ENCODE measurements at places on chromosomes 12 and 14.

- DNase-seq, result peak; percentile 33
Measured at GRCh38 chr14:25041484-25041883, 8.5 kb downstream of the STXBP6 start.

DNA sequence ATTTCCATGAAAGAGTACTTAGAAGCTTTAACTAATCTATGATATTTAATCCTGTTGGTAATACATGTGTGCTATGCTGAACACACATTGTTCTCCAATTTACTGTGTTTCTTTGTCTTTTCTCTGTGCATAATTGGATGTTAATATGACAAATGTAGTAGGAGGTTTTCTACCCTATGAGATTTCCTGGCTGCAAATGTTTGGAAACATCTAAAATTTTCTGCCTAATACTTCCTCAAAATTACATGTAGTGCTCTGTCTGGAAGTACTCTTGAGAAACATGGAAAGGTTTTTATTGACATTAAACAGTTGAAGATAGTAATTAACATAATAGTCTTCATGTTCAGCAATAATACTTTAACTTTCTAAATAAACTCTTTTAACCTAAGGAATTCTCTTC lies 213.0 kb downstream of the KITLG start:
- DNase-seq, result no peak

GRCh38 chr14:68741839-68742470 lies 50.9 kb downstream of the ZFP36L1 start:
- DNase-seq, result no peak

- no peak for DNase-seq
Measured at GRCh38 chr12:2168808-2169207, 116.0 kb downstream of the CACNA1C start.

DNA sequence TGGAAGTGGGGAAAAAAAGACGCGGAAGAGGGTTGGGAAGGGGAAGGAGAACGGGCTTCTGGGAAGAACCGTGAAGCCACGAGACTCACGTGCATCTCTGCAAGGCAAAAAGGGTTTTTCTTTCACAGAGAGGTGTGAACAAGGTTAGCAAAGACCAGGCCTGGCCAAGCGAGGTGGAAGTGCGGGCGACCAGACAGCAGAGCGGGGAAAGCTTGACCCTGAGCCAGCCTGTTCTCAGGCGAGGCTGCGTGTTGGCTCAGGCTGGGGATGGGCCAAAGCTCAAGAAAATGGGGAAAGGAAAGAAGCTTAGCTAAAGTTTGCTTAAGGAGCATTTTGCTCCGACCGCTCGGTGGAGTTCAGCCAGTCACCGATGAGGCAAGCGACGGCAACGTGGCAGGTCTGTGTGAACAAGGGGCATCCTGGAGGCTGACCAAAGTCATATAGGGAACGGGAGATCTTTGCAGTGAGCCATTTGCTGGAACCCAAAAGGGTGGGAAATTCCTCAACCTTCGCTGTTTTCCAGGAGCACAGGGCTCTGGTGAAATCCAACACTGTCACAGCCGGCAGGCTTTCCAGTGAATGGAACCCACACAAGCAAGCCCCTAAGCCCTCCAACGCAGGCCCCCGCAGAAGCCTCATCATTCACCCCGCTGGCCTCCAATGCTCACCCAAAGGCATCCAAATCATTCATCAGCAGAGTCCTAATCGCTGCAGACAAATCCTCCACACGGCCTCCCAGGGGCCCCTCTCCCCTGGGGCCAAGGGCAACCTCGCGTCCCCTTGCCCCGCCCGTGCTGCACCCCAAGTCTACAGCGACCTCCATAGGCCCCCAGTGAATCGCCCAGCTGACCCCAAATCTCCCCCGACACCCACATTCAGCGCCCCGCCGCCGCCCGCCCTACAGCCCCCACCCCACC lies 754 bp downstream of the ZNF605 start:
- peak; percentile 59 for DNase-seq

GRCh38 chr14:103243764-103244737 lies 90.0 kb upstream of the EIF5 start:
- DNase-seq, result no peak

- DNase-seq, result no peak
Measured at GRCh38 chr12:111304642-111305071, 64.2 kb downstream of the PHETA1 start.

- no peak for DNase-seq
Measured at GRCh38 chr12:92055877-92056276, 89.8 kb downstream of the BTG1 start.

- no peak for DNase-seq
Measured at GRCh38 chr14:77825895-77826519, 26.1 kb downstream of the ADCK1 start.

DNA sequence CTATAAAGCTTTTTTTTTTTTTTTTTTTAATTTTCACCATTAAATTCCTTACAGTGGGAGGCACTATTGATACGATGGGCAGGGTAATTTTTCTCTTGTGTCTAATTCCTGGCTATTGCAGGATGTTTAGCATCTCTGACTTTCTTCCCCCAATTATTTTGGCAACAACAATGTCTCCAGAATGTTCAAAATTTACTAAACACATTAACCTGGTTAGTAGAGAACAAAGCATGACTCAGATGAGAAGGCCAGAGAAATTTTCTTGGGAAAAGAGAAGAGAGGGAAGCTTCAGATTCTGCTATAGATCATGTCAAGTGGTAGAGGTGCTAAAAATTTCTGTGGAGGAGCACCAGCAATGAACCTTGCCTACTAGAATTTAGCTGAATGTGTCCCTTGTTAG lies 171.5 kb upstream of the PRICKLE1 start:
- DNase-seq, result no peak

GRCh38 chr12:57781244-57781643 lies 1.3 kb upstream of the TSFM start:
- DNase-seq, result no peak

DNA sequence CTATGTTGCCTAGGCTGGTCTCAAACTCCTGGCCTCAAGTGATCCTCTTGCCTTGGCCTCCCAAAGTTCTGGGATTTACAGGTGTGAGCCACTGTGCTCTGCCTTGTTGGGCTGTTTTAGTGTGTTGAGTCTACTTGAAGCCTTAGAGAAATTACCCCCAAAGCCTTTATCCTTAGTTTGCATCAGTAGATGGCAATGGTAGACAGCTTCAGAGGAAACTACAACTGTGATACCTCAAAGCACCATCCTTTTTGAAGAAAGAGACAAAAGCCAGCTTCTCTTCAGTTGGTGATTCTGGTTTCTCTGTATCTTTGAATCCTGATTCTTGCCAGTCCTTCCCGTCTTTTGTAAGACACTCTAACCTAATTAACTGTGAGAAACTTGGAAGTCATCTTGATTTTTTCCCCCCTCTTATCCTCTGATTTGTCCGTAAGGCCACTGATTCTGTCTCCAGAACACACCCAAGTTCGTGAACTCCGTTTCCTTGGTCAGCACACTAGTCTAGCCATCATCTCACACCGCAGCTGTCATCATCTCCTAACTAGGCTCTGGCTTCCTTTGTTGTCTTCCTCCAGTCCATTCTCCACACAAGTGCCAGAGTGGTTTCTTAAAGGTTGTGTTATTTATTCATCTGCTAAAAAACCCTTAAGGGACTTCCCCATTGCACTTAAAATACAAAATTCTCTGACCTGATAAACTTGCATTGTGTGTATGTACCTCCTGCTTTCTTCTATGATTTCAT lies 20.2 kb downstream of the ATP2A2 start:
- no peak for DNase-seq

DNA sequence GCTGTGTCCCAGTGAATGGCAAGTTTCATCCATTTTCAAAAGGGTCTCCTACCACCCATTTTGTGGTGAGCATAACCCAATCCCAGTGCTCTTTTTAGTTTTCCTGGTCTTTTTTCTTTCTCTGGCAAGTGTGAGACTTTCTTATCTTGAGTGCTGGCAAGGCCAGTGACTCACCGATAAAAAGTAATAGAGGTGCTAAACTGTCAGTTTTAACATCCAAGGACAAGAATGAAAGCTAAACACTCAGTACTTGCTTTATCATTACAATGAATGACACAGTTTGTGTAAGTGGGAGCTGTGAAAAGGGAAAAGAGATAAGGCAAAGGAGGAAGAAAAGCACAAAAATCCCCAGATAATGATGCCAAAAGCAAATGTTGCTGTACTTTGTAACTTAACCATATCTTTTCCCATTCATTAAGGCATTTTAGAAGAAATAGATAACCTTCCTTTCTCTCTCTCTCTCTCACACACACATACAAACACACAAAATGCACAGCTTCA lies 4.9 kb upstream of the LRIG3 start:
- DNase-seq, result peak; percentile 52

DNA sequence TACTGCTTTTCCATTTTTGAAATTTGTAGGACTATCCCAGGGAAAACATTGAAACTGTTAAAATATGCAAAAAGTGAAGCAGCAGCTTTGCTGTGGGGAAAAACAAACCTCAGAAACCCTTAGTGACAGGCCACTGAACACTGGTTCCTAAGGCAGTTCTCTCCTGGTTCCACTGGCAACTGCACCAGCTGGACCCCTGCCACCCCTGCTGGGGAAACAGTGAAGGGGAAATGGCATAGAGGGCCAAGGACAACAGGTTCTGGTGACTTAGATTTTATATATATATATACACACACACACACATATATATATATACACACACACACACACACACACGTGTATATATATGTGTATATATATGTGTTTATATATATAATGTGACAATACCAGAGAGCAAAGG lies 16.2 kb upstream of the KRT7 start:
- no peak for DNase-seq

DNA sequence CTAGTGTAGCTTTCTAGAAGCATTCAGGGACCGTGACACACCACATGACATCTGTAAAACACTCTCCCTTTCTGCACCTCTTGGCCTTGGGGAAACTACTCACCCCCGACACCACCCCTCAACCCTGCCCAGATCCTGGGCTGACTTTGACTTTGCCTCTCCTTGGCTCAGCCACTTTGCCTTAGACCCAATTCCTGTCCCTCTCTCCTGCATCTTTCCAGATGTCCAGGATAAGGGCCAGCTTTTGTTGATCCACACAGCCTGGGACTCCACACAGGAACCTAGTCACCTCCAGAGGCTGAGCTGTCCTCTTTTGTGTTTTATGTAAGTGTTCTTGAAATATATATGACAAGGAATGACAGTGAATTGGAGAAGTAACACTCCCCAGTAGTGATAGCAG lies 153.7 kb upstream of the PLXNC1 start:
- DNase-seq, result no peak

GRCh38 chr14:43001731-43002130 lies 1395.1 kb downstream of the LRFN5 start:
- no peak for DNase-seq

DNA sequence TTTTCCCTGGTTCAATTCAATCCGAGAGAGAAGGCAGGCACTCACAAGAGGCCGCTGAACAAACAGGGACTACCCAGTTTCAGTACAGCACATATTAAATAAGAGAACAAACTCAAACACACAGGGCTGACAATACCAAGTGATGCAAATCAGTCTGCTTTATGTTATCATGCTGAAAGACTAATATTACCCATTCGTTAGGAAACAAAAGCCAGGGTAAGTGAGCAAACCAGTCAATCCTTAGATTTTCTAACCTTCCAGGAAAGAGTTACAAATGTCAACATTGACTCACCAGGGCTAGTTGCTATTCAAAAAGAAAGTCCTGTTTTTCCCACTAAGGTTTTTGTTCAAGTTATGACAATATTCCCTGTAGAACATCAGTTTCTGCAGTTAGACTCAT lies 246.2 kb downstream of the C12orf42 start:
- peak; percentile 47 for DNase-seq

DNA sequence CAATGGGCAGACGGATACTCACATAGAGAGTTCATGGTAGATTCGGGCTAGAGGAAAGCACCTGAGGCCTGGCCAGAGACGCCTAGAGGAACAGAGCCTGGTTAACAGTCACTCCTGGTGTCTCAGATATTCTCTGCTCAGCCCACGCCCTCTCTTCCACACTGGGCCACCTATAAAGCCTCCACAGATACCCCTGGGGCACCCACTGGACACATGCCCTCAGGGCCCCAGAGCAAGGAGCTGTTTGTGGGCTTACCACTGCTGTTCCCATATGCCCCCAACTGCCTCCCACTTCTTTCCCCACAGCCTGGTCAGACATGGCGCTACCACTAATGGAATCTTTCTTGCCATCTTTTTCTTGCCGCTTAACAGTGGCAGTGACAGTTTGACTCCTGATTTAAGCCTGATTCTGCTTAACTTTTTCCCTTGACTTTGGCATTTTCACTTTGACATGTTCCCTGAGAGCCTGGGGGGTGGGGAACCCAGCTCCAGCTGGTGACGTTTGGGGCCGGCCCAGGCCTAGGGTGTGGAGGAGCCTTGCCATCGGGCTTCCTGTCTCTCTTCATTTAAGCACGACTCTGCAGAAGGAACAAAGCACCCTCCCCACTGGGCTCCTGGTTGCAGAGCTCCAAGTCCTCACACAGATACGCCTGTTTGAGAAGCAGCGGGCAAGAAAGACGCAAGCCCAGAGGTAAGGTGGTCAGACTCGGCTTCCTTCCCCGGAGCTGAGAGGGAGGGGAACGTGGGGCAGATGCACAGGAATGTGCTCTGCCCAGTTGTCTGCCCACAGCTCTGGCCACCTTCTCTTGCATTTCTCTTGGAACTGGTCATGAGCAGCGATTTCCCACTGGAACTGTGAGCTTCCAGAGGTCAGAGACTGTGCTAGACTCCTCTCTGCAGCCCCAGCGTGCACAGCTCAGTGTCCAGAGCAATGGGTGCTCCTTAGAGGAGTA lies at the start of gene CD4:
TSS of gene CD4 (plus strand) at position 557 of the 953 bp plus-strand sequence. CDS start 10,611 bp downstream, outside the sequence.
- DNase-seq, result peak; percentile 91

DNA sequence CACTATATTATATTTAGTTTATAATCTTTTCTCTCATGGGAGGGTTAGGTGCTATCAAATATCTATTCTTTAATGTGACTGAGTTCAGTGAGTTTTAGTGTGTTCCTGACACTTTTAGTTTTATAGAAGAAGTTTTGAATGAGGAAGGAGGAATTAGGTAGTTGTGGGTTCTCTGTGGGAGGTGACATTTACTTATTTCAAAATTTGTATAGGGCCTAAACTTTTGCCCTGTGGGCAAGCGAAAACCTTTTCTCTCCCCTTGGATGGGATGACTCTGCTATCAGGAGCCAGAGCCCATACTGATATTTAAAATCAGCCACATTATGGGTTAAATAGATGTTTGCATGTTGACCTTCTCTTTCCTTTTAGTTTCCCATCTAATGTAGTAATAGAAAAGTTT lies 43.6 kb downstream of the SPATS2 start:
- no peak for DNase-seq

GRCh38 chr14:93268406-93268805 lies 61.4 kb downstream of the UBR7 start:
- DNase-seq, result no peak

GRCh38 chr14:104186575-104186974 lies 48.2 kb downstream of the KIF26A start:
- no peak for DNase-seq

GRCh38 chr14:67680941-67681340 lies 6.5 kb upstream of the VTI1B start:
- DNase-seq, result no peak
